ENCODE measurements at places on chromosomes 16 and 17.

DNA sequence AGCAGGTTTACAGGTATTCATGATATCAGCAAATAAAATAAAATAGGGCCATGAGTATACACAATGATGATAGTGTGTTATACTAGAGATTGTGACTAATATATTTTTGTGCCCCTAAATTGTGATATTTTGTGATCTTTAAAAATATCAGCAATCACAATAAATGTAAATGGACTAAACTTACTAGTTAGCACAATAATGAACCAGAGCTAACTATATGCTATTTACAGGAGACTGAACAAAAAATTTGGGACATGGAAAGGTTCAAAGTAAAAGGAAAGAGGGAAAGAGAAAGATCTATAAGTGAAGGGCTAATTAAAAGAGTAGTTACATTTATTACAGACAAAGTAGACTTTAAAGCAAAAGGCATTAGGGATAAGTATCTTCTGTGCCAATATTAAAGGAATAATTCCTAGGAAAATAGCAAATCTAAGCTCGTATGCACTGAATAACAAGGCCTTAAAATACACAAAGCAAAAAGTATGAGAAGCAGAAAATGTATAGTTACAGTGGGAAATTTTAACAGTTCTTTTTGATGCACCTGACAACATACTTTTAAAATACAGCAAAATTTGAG, 5.0 kb upstream of the MSI2 start:
- DNase-seq: no peak

DNA sequence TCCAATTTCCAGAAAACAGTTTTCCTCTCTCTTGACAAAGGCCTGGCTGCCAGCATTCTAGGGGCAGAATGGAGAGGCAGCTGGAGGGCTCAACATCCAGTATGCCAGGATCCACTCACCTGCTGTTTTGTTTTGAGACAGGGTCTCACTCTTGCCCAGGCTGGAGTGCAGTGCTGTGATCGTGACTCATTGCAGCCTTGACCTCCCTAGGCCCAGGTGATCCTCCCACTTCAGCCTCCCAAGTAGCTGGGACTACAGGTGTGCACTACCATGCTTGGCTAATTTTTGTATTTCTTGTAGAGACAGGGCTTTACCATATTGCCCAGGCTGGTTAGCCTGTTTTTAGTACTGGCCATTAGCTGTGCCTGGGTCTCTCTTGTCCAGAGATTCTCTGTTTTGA, 29.1 kb upstream of the FOXJ1 start:
- DNase-seq: no peak

GRCh38 chr16:51994597-51994996, 552.3 kb downstream of the TOX3 start:
- DNase-seq: no peak

GRCh38 chr16:28179354-28179753, 32.4 kb downstream of the XPO6 start:
- DNase-seq: no peak

GRCh38 chr17:74132354-74132753, 71.1 kb upstream of the RPL38 start:
- DNase-seq: no peak

- no peak for DNase-seq
These were observed 215.1 kb downstream of the TMEM114 start for GRCh38 chr16:8375232-8375587.

DNA sequence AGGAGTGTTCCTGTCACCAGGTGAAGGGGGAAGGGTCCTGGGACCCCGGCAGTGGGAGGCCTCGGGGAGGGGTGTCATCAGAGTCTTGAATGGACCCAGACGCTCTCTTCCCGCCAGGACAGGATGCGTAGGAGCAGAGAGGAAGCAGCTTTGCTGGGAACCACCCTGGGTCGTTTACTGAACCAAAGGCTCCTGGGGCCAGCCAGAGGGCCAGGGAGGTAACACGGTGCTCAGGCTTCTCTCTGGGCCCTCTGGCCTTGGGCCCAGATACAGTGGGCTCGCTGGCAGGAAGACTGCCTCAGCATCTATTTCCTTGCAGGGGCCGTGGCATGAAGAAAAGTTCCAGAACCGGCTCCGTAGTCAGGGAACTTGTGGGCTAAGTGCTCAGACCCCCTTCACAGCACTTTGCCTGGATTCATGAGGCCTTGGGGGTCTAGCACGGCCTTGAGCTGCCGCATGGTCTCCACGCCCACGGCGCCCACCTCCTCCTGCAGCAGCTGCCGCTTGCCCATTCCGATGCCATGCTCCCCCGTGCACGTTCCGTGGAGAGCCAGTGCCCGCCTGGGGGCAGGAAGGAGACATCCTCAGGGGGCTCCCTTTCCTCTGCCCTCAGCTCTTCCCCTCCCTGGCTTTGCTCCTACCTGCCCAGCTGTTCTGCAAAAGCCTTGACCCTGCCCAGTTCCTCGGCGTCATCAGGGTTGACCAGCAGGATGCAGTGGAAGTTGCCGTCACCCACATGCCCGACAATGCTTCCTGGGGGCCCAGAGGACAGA, 4.4 kb downstream of the LDHD start:
- DNase-seq: no peak

- DNase-seq: no peak
These were observed 2.0 kb downstream of the AKAP10 start for GRCh38 chr17:19975601-19976000.

GRCh38 chr16:80166082-80166481, 374.7 kb upstream of the DYNLRB2 start:
- no peak for DNase-seq

DNA sequence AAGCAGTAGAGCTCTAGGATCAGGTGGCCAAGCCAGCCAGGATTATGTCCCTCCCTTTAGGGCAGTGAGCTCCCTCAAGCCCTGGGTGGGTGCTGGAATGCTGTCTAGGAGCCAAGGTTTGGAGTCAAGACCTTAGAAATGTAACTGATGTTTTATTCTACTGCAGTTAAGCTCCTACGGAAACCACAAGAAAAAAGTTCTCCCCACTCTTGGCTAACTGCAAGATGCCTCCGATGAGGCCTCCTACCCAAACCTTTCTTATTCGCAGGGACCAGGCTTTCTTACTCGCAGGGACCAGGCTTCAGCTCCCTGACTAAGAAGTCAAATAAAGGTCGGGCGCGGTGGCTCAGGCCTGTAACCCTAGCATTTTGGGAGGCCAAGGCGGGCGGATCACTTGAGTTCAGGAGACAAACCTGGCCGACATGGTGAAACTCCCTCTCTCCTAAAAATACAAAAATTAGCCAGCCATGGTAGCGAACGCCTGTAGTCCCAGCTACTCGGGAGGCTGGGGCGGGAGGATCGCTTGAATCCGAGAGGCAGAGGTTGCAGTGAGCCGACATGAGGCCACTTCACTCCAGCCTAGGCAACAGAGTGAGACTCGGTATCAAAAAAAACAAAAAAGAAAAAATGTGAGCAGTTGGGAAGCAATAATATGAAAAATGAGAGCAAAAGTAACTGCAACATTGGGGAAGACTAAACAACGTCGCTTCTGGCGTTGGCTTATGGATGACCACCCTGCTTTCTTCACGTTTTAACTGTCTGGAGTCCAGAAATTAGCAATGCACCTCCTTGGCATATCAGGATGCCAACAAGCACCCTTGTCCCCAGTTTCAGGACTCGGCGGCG, 31.7 kb upstream of the ARL4D start:
- no peak for DNase-seq

GRCh38 chr17:30074730-30075129, 41.9 kb upstream of the NSRP1 start:
- no peak for DNase-seq

GRCh38 chr17:77744066-77744988, 214.2 kb upstream of the TNRC6C start:
- no peak for DNase-seq

- no peak for DNase-seq
These were observed 23.5 kb downstream of the SNN start for GRCh38 chr16:11691771-11692170.

- no peak for DNase-seq
These were observed 27.0 kb upstream of the NXPH3 start for GRCh38 chr17:49548506-49549310.

GRCh38 chr17:38897671-38898290, 27.6 kb upstream of the LASP1NB start:
- DNase-seq: no peak

GRCh38 chr16:980595-980854, 1.0 kb upstream of the SOX8 start:
- DNase-seq: no peak

DNA sequence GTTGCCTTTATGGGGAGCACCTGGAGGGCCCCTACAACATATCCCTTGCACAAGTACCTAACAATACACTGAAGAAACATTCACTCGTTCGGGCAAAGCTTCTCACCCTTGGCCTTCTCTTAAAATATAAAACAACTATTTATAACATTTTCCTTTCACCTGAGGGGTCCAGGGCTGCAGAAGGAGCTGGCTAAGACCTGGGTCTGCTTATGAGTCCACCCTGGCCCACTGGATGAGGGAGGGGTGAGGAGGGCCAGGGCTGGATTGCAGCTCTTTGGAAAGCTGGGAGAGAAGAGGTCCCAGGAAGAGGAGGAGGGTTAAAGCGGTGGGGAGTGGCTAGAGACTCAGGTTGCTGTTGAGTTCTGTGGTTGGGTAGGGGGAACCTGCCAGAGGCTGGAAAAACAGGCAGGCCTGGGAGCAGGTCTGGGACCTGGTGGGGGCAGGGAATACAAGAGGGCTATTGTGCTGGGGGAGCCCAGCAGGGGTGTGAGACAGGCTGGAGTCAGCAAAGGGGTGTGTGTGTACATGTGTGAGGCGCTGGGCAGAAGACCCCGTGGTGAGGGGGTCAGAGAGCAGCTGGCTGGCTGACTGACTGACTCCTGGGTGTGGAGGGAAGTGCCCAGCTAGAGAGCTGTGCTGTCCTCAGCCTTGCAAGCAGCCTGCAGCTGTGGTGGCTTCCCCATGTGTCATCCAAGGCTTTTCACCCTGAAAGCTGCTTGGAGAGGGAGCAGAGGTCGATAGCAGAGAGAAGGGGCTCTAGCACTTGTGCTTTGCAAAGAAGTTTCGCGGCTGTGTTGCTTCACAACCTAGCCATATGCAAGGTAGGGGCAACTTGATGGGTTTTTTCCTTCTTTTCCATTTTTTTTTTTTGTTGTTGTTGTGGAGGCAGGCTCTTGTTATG, 10.2 kb upstream of the MRC2 start:
- DNase-seq: no peak

- no peak for DNase-seq
These were observed 38.1 kb downstream of the SRL start for GRCh38 chr16:4203748-4204147.

- DNase-seq: no peak
These were observed 5.3 kb downstream of the ANKRD11 start for GRCh38 chr16:89484923-89485679.

GRCh38 chr16:88617268-88618031, 20.9 kb upstream of the IL17C start:
- DNase-seq: no peak

DNA sequence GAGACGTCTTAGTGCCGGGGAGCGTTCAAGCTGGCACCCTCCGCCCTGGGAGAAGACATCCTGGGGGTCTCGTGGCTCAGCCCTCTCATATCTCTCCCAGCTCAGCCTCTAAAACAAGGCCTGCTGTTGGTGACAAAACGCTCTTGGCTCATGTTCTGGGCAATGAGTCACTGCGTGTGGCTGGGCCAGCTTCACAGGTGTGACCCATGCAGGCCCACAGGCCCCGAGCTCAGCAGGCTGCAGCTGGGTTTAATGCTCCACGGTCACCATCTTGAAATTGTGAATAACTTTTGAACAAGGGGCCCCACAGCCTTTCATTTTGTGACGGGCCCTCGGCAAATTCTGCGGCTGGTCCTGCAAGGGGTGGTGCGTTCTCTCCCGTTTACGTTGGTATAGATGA, 22.4 kb downstream of the GAA start:
- no peak for DNase-seq

All from T follicular helper cell (primary cell).